Left renal cortex interstitium (tissue), 4 donors: ENCODE measurements at places on chromosomes 16 and 17. TPM values are rescaled to one million over a fixed set of nuclear protein-coding genes. Genes with fewer than 3 reads are reported as not detected.

DNA sequence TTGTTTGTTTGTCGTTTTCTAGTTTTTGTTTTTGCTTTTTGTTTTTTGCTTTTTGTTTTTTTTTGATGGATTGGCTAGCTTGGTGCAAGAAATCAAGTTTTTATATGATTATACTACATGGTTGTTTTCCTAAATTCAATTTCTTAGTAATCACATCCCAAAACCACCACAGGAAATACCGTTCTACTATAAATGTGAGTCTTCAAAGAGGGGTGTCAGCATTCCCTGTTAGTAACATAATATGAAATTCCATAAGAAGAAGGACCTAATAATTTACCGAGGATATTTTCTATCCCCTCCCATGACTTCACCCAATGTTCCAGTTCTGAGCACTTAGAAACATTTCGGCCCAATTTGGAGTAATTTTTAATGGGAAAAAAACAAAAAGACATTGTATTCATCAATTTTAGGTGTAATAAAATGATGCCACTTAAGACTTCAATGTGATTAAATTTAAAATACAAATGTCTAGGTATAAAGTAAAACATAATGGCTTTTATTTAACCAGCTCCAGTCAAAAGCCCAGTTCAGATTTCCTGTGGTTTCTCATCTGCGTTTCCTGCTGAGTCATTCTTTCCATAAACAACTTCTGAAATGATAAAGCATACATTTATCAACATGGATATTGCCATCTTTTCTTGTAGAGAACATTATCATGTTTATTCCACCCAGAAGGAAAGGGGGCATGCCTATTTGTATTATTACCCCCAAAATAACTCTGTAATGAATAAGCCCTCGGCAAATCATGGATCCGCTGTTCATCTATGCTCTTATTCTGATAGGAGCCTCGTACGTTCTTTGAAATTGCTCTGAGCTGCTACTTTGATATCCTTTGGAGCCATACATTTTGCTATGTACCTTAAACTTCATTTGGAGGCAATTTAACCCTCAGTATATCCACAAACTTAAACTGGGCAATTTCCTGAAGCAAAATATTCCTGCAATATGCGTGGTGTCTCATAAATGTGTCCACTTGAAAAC lies 28.1 kb downstream of the HSBP1 start:
- no peak for DNase-seq

- DNase-seq: no peak
These were observed 6.1 kb upstream of the HEATR3 start for GRCh38 chr16:50059669-50060068.

The CACNG3 gene
- not detected for polyA plus RNA-seq

The PRSS27 gene
- 2.5 TPM for polyA plus RNA-seq

The TBC1D28 gene
- not detected for polyA plus RNA-seq

The CASKIN2 gene
- polyA plus RNA-seq: 35.0 TPM

DNA sequence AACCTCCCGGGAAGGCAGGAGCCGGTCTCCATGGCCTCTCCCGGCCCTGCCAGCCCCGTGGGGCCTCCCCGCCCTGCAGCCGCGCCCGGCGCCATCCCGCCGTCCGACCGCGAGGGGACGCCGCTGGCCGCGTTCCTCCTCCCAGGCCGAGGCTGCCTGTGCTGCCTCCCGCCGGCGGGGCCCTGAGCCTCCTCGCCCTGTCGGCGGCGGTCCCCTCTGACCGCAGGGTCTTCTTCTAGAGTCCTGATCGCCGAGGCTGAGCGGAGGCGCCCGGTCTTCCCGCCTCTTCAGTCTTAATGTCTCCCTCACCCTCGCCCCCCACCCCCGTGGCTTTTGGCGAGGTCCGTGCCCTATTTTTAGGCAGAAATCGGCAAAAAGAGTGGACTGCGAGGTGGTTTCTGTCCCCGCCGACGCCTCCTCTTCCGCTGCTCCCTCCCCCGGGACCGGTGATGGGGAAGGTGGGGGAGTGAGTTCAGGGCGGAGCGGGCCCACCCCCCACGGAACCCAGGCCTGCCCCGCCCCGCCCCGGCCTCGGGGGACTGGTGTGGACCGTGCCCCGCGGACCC lies 794 bp upstream of the CPNE7 start:
- DNase-seq: no peak

DNA sequence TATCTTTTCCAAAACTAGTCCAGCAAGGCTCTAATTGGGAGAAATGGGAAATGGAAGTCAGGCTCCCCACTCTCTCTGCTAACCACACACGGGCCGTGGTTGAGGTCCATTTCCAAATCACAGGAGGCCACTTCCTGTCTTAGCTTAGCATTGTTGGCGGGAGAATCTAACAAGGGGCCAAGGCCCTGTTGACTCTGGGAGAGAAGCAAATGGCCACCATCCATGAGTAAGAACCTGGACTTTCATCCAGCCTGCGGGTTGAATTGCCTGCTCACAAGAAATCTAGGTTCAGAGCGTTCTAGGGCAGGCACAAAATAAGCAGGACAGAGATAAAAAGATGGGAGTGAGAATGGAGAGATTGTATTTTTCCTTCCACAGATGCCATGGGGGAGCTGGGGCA lies 5.7 kb downstream of the FAM20A start:
- DNase-seq: no peak

The BEAN1 gene
- polyA plus RNA-seq: 3.6 TPM

DNA sequence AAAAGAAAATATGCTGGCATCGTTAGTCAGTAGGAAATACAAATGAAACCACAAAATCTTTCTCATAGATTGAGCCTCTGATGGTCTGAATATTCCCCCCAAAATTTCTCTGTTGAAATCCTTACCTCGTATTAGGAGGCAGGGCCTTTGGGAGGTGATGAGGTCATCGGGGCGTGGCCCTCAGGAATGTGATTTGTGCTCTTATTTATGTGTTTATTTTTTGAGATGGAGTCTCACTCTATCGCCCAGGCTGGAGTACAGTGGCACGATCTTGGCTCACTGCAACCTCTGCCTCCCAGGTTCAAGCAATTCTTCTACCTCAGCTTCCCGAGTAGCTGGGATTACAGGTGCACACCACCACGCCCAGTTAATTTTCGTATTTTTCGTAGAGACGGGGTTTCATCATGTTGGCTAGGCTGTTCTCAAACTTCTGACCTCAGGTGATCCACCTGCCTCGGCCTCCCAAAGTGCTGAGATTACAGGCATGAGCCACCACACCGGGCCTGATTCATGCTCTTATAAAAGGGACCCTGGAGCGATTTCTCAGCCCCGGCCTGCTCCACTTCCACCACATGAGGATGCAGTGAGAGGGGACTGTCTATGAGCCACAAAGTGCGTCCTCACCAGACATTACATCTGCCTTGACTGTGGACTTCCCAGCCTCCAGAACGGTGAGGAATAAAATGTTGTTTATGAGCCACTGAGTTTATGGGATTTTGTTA lies 53.1 kb downstream of the DNAH17 start:
- DNase-seq: no peak
